ENCODE measurements at places on chromosomes 1 and 21.

DNA sequence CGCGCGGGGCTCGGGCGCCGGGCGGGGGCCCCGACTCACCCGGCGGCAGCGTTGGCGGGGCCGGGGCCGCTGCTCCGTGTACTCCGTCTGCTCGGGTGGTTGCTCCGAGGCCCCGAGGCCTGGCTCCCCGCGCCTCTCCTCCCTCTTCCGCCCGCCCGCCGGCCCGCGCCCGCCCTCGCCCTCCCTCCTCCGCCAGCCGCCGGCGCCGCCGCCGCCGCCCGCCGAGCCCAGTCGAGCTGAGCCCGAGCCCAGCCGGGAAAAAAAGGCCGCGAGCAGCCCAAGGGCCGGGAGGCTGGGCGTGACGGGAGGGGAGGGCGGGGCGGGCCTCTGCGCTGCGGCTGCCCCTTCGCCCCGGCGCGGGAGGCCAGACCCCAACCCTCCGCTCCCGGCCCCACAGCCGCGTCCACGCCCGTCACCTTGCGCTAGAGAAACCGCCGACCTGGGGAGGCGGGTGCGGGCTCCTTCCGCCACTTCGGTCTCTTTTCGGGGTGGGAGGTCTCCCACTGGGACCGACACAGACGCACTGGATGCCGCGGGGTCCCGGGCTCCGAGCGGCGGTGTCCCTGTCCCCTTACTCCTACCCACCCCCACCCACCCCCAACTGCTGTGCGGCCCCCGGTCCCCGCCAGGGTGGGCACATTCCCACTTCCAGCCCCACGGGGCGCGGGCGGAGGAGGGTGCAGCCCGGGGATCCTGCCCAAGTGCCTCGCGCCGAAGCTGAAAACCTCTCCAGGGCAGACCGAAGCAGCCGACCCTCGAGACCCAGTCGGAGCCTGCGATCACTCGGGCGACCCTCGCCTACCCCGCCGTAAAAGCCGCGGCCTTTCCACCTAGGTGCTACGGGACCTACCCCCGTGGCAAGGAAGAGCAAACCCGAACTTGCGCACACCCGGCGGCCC is at the start of gene CERS2:
CERS2 (minus strand) TSS at position 256 of the 899 bp plus-strand sequence. CDS start 5,745 bp downstream, outside the sequence.
- DNase-seq = peak; percentile 78

DNA sequence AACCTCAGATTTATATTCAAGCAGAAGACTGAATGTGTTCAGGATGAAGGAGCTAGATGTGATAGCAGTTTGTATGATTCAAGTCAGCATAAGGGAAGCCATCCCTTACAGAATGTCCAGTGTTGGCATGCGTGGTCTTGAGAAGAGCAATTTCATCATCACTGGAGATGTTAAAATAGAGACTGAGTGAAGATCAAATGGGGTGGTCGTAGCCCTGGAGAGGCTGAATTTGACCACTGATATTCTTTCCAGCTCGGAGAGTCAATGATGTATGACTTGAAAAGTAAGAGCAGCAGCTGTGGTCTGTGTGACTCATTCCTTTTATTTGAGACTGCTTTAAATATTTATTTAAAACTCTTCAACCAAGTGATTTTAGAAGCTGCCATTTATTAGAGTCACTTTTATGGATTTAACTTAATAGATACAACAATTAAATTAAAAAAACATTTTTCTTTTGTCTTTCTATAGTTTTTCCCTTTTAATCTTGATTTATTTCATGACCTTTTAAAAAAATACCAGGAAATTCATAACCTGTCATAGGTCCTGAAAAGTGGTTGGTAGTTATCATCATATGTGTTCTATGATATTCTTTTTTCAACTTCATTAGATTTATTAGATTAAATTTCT is 15.5 kb downstream of the FMN2 start:
- peak; percentile 71 for DNase-seq

DNA sequence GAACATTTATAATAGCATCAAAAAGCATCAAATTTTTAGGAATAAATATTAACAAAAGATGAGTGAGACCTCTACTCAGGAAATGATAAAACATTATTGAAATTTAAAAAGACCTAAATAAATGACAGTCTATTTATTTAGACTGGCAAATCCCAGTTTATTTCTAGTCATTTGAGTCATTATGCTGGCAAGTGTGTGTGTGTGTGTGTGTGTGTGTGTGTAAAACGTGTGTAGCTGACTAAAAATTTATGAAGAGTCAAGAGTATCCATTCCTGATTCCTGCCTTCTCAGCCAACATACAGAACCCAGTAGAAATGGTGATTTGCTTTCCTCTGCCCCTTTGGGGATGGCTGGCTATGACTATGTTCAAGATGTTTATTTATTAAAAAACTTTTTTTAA is 46.2 kb downstream of the OSBPL9 start:
- DNase-seq = no peak

- DNase-seq = peak; percentile 78
Observed at GRCh38 chr21:29523646-29524045, 224.9 kb downstream of the BACH1 start.

DNA sequence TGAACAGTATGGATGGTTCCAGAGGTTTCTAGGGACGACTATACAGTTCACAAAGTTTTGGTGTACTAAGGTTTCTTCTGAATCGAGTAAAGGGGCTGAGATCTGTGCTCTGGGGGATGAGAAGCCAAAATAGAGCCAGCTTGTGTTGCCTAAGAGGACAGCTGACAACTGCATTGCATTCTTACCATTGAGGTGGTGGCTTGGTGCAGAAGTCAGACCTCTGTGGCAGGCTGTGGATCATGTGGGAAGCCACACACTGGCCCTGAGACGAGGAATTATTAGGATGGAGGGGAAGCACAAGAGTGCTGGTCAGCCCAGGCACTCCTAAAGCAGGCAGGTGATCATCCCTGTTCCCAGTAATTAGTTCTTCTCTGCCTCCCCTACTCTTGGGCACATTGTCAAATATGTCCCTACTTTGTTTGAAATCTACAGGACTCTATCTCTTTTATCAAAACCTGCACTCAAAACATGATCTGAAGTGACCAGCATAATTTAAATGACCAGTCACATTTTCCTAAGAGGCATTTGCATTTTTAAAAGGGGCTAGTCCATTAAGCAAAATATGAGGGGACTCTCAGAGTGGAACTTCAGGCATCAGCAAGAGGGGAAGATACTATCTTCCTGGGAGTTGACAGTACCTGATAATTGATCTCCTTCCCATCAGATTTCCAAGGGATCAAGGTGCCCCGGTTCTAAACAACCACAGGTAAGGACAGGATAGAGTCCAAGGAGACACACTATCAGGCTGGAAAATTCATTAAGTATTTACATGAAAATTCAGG is at the start of gene FCRLB:
FCRLB (plus strand) TSS at position 589 of the 782 bp plus-strand sequence. CDS start 1,129 bp downstream, outside the sequence.
- no peak for DNase-seq

- DNase-seq = peak; percentile 65
Observed at GRCh38 chr1:207941665-207942064, 30.7 kb upstream of the CD34 start.

DNA sequence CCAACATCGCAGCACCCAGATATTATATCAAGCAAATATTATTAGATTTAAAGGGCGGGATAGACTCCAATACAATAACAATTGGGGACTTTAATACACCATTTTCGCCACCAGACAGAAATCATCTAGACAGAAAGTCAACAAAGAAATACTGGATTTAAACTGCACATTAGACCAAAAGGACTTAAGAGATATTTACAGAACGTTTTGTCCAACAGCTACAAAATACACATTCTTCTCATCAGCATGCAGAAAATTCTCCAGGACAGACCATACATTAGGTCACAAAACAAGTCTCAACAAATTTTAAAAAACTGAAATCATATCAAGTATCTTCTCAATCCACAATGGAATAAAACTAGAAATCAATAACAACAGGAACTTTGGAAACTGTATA is 121.2 kb downstream of the ACBD6 start:
- no peak for DNase-seq
